ENCODE measurements at places on chromosomes 16 and 17.

DNA sequence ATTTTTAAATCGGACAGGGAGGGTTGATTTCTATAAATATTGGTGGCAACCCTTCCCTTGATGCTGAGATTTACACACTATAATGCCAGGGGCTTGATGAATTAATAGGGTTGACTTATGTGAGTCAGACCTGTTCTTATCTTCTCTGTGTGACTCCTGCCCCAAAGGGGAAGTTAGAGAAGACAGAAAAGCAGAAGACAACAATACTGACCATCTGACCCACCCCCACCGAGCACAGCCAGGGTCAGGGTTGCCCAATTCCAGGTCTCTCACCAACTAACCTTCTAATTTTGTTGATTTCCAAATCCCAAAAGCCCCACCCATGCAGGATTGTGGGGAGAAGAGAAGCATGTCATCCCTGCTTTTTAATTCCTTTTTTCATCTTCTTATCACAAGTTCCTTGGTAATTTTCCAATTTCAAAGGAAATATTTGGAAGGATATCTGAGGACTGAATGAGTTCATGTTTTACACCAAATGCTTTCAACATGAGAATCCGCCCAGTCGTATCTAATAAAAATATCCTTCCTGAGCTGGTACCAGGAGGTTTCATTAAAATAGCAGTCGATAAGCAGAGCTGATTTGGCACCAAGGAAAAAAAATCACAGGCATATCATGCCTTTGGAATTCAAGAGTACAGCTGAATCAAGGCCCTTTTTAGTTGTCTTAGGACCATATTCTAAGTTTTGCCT lies 603.4 kb upstream of the CDH11 start:
- DNase-seq, result no peak

GRCh38 chr16:70696952-70697593 lies 11.2 kb upstream of the MTSS2 start:
- DNase-seq, result no peak

- DNase-seq, result no peak
Observed at GRCh38 chr17:66150708-66151107, 41.2 kb downstream of the CEP112 start.

GRCh38 chr17:37384560-37385149 lies 8.9 kb downstream of the C17orf78 start:
- no peak for DNase-seq

Data from NCI-H2171 treated with DMSO at 0.1 percent for 48 hours (cell line).